ENCODE measurements at places on chromosomes 4 and X.

DNA sequence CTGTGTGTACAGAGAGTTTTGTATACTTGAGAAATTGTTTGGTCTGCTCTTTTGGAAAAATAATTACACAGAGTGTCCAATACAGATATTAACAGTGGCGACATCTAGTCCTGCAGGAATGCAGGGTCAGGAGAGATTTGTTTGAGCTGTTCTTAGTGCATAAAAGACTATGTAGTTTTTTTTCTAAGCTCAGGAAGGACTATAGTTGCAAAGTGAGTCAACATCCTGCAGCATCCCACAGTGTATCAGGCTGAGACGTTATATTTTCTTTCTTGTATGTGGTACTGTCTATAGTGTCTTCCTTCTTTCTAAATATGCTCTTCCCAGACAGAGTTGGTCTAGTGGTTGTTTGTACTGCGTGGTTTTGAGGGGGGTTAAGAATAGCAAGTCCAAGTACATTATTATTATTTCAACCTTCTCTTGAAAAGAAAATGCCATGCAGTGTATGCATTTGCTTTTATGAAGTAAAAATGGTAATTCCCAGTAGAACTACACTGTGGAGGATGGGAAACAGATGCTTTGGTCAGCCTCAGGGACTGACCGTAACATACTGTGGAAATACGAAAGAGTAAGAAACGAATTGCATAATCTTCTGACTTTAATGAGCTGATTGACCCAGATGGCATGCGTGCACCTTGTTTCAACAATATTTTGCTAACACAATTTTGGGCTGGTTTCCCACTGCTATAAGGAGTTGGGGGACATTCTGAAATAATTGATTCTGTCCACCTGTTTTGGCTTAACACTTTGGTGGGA, 67.4 kb downstream of the DMP1 start:
- no peak for DNase-seq

GRCh38 chrX:2542826-2543521, 42.2 kb upstream of the DHRSX start:
- DNase-seq: no peak

GRCh38 chr4:149409146-149409545, 406.5 kb downstream of the IQCM start:
- DNase-seq: peak; percentile 87

GRCh38 chr4:72463724-72464123, 105.3 kb downstream of the ADAMTS3 start:
- DNase-seq: no peak

DNA sequence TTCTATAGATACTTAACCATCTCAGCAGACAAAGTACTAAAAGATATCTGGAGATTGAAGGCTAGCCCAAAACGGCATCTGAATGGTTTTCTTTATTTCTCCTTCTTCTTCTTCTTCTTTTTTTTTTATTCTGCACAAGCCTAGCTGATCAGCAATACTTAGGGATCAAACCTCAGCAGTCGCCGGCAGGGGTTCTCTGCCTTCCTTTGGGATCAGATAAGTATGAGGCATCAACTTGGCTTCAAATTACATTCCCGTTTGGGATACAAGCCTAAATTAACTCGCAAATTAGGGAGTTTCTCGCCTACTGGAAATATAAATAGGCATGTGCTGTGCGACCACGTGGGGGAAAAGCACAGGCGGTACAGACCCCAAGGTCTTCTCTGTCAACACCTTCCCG, 730 bp downstream of the CT55 start:
- no peak for DNase-seq

GRCh38 chrX:129637217-129638109, 17.3 kb downstream of the APLN start:
- no peak for DNase-seq

- DNase-seq: no peak
These were observed 67.9 kb downstream of the RBPJ start for GRCh38 chr4:26388671-26389070.

DNA sequence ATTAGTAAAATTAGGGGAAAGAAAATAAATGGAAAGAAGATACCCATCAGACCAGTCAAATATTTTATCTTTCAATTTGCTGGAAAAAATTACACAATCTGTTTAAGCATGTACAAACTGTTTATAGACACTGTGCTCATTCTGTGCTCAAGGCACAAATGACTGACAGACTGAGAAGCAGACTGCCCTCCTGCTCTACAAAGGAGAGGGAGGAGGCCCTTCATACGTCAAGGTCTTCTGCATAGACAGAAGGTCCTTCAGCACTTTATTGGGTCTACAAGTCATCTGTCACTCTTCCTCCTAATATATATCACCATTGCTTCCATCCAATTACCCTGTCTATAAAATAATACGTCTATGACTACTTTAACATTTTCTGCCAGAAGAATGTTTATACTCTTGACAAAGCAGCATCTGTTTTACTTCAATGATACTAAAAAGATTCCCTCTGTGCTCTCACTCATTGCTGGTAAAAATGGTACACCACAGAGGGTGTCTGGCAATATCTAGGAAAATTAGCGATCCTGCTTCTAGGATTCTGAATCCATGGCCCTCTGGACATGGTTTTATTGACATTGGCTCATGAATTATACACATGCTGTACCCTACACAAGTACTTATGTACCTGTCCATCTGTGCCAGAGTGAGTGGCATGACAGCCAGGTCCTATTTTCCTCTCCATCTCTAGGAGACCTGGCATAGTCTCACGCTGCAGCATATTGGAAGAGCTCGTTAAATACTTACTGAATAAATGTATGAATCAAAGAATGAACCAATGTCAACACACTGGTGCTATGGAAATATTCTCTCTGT, 11.3 kb downstream of the SLC10A6 start:
- DNase-seq: peak; percentile 12

GRCh38 chrX:11944501-11944900, 186.5 kb downstream of the MSL3 start:
- no peak for DNase-seq
